GM23248 (cell line): ENCODE measurements at places on chromosomes 16 and 17. TPM values are rescaled to one million over a fixed set of nuclear protein-coding genes. Genes with fewer than 3 reads are reported as not detected.
A peak's percentile ranks its signal among the peaks of the same experiment; 100 is the strongest.

DNA sequence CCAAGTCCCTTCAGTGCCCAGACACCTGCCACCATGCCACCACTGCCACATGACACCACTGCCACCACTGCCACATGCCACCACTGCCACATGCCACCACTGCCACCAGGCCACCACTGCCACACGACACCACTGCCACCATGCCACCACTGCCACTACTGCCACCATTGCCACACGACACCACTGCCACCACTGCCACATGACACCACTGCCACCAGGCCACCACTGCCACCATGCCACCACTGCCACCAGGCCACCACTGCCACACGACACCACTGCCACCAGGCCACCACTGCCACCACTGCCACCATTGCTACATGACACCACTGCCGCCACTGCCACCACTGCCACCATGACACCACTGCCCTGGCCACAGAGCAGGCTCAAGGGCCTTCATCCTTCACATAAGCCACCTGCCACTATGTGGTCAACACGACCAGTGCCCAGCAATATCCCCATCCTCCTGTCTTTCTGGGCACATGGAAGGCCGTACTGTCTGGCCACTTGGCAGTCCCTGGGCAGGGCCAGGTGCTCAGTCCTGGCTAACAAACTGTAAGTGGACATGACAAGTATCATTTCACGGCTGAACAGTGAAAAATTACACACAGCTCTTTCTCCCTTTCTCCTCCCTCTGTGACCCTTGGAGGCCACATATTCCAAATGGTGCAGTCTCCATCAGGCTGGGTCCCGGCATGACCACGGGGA, 33.1 kb downstream of the ABR start:
- DNase-seq = no peak

- no peak for DNase-seq
Observed at GRCh38 chr17:3835410-3836229, 10.4 kb downstream of the NCBP3 start.

- DNase-seq = peak; percentile 20
Observed at GRCh38 chr17:352421-353212, at the start of gene RPH3AL. TSS of gene RPH3AL (minus strand) at chr17:352807. CDS start at chr17:327543, 25,264 bp downstream.

GRCh38 chr17:68035131-68035522, 408 bp upstream of the KPNA2 start:
- DNase-seq = peak; percentile 97

DNA sequence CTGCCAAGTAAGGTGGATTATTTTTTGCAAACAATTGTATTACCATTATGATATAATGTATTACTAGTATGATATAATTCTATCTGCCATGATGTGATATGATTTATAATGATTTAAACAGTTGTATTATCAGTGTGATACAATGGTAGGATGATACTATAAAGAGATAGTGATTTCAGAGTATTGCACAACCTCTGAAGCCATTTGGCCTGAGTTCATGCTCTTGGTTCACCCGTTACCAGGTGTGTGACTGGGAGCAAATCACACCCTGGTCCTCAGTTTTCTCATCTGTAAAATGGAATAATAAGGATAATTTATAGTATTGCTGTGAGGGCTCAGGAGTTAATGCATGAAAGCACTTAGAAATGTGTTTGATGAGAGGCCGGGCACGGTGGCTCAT, 905.0 kb upstream of the RBFOX1 start:
- no peak for DNase-seq

- DNase-seq = peak; percentile 58
Observed at GRCh38 chr17:3845291-3845620, 790 bp downstream of the NCBP3 start.

GRCh38 chr17:78822552-78822951, 18.1 kb downstream of the USP36 start:
- peak; percentile 99 for DNase-seq

GRCh38 chr16:85037050-85037410, 9.4 kb downstream of the KIAA0513 start:
- peak; percentile 56 for DNase-seq

DNA sequence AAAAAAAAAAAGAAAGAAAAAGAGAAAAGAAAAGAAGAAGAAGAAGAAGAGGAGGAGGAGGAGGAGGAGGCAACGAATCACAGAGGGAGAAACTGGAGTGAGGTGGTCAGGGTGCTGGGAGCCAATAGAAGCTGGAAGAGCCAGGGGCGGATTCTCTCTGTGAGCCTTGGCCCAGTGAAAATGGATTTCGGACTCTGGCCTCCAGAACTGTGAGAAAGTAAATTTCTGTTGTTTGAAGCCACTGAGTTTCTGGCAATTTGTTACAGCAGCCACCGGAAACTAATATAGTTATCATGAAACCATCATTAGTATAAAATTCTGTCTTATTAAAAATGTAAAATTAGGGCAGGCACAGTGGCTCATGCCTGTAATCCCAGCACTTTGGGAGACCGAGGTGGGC, 27.7 kb upstream of the WFIKKN2 start:
- no peak for DNase-seq

- no peak for DNase-seq
Observed at GRCh38 chr17:5823219-5823618, 238.9 kb upstream of the NLRP1 start.

DNA sequence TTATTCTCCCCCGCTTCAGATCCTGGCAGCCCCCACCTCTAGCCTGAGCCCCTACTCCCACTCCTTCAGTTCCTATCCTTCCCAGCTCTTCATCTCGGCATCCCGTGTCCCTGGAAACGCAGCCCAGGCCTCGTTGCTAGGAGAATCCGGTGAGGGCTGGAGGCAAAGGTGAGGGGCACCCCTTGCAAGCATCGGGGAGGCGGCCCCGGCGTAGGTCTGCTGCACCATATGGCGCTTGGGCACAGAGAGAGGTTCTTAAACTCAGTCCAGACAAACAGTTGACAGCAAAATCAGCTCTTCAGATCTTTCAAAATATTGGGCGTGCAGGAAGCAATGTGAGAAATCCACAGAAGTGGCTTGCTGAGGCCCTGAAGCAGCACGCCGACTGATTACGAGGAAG, 15.0 kb downstream of the SLC38A8 start:
- DNase-seq = no peak

DNA sequence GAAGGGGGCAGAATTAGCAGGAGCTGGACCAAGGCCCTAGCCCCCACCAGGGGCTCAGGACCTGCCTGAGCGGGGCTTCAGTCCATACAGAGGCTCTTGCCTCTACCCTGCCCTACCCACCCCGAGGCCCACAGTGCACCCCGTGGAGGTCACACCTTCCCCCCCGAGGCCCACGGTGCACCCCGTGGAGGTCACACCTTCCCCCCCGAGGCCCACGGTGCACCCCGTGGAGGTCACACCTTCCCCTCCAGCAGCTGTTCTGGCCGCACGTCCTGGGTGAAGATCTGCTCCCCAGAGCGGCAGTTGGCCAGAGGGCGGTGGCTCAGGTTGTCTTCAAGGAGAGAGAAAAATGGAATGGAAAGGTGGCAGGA, 11.4 kb downstream of the CASKIN2 start:
- no peak for DNase-seq

DNA sequence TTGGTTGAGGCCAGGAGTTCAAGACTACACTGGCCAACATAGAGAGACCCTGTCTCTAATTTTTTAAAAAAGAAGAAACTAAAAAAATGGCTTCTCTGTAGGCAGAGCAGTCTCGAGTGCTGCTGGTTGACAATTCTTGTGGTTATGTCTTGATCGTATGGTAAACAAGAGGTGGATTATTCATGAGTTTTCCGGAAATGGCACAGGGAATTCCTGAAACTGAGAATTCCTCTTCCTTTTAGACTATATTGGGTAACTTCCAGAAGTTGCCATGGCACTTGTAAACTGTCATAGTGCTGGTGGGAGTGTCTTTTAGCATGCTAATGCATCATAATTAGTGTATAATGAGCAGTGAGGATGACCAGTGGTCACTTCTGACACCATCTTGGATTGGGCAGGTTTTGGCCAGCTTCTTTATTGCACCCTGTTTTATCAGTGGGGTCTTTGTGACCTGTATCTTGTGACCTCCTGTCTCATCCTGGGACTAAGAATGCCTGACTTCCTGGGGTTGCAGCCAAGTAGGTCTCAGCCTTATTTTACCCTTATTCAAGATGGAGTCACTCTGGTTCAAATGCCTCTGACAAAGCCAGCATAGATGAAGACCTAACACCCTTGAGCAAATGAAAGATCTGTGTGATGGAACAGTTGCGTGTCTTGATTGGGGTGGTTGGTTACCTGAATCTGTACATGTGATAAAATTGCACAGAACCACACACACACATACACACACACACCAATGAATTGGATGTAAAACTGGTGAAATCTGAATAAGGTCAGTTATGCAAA, 30.2 kb downstream of the BMERB1 start:
- DNase-seq = no peak

DNA sequence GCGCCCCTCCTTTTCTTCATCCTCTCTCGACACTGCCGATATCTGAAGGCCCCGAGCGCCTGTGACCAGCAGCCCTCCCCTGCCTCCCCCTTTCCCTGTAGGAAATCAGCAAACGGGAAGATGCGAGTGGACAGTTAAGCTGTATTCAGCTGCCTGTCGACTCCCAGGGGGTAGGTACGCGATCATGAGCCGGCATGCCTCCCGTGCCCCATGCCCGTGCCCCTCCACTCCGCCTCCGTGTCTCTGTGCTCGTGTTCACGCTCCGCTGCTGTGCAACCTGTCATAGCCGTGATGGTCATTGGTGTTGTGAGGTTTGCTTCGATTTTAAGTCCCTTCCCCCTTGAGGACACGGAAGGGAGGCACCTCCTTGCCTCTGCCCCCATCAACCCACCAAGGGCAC, 34.4 kb downstream of the CACNA1G start:
- no peak for DNase-seq

DNA sequence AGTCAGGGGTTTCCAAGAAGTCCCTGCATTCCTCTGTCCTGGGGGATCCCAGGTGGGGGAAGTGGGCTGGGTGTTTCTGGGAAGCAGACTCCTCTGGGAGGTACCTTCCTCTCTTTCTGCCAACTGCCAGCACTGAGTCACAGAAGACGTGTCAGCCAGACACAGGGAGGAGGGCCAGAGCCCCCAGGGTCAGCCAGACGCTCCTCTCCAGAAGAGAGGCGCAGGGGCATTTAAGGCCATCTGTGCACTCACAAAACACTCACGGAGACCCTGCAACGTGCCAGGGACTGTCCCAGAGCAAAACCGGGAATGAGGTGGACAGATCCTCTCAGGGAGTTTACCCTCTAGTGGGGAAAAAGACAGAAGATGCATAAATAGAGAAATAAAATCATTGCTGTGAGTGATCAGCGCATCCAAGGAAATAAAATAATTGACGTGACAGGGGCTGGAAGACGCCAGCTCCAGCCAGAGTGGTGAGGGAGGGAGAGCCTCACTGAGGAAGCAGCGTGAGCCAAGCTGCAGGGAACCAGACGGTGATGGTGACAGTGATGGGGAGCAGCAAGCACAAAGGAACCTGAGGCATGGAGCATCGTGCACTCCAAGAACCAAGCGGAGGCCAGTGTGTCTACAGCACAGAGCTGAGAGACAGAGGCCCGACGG, 105.4 kb downstream of the ZNF423 start:
- DNase-seq = peak; percentile 31

DNA sequence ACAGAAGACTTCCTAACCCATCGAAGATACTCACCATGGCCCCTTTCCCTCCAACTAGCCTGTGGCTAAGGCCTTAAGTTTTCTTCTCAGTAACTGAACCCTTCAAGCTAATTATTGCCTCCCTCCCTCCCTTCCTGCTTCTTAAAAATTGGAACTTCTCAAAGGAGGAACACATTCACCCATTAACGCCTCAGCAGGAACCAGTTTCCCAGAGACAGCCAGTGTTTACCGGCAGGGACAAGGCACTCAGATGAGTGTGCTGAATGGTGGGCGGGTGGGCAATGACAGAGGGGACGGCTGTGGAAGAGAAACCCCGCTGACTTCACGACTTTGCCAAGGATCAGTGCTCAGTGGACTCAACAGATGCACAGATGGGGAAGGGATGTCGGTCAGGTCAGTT, 20.3 kb downstream of the PITPNA start:
- no peak for DNase-seq

GRCh38 chr17:4750606-4751005, 10.9 kb upstream of the CXCL16 start:
- no peak for DNase-seq

DNA sequence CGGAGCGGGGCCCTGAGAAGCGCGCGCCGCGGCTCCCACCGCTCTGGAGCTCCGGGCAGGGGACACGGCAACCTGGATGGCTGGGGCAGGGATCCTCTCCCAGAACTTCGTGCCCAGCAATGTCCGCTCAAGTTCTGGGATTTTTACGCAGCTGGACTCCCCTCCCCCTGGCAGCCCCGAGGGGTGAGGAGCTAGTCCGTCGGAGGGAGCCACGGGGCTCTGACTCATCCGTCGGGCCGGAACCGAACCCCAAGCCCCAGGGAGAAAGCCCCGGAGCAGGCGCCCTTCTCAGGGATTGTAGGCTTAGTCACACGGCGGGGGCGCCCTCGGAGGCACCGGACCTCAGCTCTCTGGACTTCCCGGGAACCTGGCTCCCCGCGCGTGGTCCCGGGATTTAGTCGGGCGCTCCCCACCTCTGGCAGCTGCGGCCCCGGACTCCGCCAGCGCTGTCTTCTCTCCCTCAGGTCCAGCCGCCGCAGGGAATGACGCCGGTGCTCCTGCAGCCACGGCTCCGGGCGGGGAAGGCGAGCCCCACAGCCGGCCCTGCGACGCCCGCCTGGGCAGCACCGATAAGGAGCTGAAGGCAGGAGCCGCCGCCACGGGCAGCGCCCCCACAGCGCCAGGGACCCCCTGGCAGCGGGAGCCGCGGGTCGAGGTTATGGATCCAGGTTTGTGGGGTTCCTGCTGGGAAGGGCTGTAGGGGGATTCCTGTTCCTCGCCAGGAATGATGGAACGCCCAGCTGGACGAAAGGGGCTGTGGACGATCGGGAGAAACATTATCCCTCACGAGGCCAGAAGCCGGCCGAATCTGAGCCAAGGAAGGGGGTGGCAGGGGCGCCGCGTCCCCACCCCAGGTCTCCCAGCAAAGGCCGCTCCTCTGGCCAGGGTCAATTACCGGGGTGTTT, 830 bp downstream of the SPHK1 start:
- peak; percentile 95 for DNase-seq

- no peak for DNase-seq
Observed at GRCh38 chr16:72134507-72134906, 37.4 kb downstream of the PMFBP1 start.

The NPIPB6 gene
- 0.32 TPM in 1 of 2 replicates, not detected in the other for total RNA-seq

The ST6GALNAC1 gene
- not detected in 2 replicates for total RNA-seq

The MILR1 gene
- total RNA-seq = 4.7 and 11.7 TPM in 2 replicates

The CDYL2 gene
- 5.2 and 15.7 TPM in 2 replicates for total RNA-seq

The IGF2BP1 gene
- total RNA-seq = 4.3 and 5.7 TPM in 2 replicates

The CAMKK1 gene
- 4.5 and 5.1 TPM in 2 replicates for total RNA-seq
